ENCODE measurements at places on chromosomes 4 and X. TPM values are rescaled to one million over a fixed set of nuclear protein-coding genes. Genes with fewer than 3 reads are reported as not detected.
A peak's percentile ranks its signal among the peaks of the same experiment; 100 is the strongest.

Gene AKAP14
- total RNA-seq, result not detected

DNA sequence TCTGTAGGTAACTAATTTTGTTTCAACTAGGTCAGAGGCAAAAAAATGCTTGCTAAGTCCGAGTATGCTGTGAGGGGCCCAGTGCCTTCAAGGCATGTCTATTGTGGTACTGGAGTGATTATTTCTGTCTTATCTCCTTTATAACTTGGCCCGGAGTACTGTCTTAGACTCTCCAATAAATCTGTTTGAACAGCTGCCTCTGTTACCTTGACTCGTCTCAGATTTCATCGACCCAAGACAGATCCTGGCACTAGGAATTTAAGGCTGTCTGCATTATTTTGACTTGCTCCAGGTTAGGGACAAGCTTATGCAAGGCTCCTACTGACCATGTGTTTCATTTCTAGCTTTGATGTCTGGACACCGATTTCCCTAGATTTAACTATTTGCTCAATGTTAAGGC, 41.1 kb upstream of the NKAP start:
- DNase-seq, result no peak

- DNase-seq, result no peak
Observed at GRCh38 chr4:128653527-128654444, 155.7 kb upstream of the JADE1 start.

- peak; percentile 2 for DNase-seq
Observed at GRCh38 chr4:149765630-149766029, 50.0 kb downstream of the IQCM start.

Gene ATOH1
- not detected for total RNA-seq

DNA sequence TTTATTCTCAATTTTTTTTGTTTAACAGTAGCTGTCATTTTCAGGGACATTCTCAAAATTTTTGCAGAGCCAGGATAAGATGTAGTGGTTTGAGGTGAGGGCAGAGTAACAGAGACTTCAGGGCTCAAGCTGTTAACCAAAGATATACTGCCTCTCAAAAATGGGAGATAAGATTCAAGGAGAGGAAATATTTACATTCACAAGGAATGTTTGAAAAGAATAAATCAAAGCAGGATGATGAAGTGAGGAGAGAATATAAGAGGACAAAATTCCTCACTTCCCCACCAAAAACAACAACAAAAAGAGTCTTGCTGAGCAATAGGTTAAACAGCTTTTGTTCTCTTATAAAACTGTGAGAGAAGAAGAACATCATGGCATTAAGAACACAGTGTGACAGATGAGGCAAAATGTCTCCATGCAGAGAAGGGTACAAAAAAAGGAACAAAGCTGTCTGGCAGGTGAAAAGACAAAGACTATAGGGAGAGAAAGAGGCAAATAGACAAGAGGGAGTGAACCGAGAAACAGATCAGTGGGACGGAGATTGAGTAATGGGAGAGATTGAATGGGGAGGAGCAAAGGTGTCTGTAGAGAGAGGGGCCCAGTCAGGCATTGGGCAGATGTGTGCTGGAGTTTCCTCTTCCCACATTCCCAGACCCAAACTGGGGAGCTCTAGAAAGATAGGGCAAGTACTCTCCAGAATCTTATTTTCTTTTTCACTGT, 106.1 kb upstream of the TMEM150C start:
- DNase-seq, result no peak

GRCh38 chr4:61293707-61294400, 93.7 kb downstream of the ADGRL3 start:
- DNase-seq, result no peak

DNA sequence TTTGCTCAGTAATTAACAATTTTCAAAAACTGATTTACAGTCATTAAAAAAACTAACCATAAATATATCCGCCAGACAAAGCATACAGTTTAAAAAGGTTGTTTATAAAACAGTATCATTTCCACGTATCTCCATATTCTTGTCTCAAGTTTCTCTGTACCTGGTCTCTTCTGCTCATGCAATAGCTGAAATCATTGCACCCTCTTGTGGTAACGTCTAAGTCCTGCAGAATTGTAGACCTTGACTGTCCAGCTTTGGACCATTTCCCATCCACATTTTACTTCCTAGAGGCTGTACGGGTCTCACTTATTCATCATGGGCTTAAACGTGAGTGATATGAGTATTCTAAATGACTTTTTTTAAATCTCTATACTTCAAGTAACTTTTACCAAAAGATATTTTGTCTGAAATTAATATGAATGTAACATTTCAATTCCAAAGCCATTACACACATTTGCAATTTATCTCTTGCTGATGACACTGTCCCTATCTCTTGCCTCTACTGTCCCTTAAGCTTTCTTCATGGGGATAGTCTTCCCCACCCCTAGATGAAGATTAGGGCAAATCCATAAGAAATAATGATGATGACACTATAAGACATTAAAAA, 118.5 kb downstream of the BTC start:
- peak; percentile 26 for DNase-seq

DNA sequence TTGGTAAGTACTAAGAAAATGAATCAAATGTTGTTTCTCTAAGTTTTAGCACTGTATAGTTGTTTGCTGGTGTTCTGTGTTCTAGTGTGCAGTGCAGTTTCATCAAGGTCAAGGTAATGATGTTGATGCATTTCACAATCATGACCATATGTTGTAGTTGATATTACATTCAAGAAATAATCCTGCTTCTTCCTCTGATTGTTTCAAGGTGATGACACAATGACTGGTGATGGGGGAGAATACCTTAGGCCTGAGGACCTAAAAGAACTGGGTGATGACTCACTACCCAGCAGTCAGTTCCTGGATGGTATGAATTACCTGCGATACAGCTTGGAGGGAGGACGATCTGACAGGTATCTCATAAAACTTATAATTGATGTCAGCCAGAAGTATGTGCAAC, 261.6 kb downstream of the ANK2 start:
- DNase-seq, result no peak

Gene SRPX
- total RNA-seq, result 18.2 TPM

Gene ITGB1BP2
- 1.3 TPM for total RNA-seq

GRCh38 chr4:36402008-36402758, 120.8 kb downstream of the DTHD1 start:
- no peak for DNase-seq

GRCh38 chr4:150001815-150002214, 76.4 kb upstream of the DCLK2 start:
- DNase-seq, result no peak

- no peak for DNase-seq
Observed at GRCh38 chrX:15804563-15804962, 14.3 kb downstream of the ZRSR2 start.

DNA sequence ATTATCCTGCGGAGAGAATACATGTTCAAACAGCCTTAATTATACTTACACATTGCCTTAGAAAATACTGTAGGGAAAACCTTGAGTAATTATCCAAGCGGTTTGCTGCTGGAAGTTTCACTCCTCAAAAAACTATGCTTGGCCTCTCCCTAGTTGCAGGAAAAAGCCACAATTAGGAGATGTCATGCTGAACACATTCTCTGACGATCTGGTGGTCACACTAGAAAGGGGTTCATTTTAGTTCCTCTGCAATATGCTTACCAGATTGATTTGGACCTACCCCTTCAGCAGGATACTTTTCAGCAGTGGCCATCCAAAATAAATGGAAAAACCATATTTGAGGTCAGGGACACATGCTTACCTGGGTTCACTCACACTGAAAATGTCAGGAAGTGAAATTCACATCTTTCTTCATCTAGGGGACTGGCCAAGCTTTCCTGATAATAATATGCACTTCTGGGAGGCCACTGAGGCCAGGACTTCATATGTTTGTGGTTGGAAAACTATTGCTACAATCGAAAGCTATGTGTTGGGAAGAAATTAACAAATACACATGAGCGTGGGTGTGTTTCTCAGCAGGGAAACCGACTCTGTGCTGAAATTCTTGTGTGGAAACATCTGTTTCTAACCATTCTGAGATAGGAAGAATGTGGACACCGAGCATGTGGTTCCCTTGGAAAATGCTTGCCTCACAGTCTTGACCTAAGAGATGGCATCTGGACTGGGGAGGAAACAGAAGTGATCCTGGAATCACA, 68.8 kb downstream of the ATXN3L start:
- DNase-seq, result no peak

DNA sequence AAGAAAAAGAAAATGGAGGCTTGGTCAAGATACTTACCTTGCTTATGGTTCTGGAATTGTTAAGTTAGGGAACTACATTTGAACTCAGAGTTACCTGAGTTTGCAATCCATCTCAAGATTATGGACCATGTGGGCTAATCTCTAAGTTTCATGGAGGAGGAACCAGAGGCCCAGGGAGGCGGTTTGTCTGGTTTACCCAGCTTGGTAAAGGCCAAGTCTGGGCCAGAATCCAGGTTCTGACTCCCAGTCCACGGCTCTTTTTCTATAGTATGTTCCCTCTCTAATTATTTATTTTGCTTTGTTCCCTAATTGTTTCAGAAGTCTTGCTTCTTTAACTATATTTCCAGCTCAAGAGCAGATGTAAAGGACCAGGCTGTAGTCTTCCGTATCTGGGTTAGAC, 168.1 kb downstream of the FRAS1 start:
- no peak for DNase-seq

- no peak for DNase-seq
Observed at GRCh38 chrX:47380268-47380667, 9.9 kb downstream of the ZNF157 start.

DNA sequence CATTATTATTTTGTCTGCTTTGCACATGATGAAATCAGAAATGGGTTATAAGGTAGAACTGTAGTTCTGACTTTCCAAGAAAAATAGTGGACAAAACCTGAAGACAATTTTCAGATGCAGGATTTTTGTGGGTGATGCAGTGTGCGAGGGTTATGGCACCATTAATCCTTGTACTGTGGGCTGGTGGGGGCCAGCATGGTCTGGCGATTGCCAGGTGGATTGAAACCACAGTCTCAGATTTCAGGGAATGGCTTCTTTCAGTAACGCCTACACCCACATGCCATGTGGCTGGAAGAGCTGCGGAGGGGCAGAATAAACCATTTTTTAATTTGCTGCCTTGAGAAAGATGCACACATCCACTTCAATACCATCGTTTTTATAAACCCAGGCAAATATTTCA, 150.5 kb downstream of the ARSF start:
- DNase-seq, result no peak

Gene ZFX
- 17.4 TPM for total RNA-seq

DNA sequence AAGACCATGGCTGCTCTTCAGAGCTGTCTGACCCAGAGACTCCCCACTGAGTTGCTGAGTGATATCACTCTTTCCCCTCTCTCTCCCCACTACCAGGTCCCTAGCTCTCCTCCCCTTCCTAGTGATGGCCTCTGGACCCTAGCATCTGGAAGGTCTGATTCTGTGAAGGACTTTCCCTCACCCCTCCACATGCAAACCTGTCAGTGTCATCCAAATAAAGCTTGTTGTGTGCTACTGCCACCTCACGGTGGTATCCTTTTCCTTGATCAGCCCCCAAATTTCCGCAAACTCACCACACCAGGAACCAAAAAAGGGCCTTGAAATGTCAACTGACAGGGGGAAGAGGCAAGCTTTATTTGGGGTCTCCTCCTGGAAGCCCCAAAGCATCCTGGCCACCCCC, 500.2 kb downstream of the IDS start:
- no peak for DNase-seq

- DNase-seq, result no peak
Observed at GRCh38 chrX:70494441-70494840, 49.8 kb downstream of the DLG3 start.

DNA sequence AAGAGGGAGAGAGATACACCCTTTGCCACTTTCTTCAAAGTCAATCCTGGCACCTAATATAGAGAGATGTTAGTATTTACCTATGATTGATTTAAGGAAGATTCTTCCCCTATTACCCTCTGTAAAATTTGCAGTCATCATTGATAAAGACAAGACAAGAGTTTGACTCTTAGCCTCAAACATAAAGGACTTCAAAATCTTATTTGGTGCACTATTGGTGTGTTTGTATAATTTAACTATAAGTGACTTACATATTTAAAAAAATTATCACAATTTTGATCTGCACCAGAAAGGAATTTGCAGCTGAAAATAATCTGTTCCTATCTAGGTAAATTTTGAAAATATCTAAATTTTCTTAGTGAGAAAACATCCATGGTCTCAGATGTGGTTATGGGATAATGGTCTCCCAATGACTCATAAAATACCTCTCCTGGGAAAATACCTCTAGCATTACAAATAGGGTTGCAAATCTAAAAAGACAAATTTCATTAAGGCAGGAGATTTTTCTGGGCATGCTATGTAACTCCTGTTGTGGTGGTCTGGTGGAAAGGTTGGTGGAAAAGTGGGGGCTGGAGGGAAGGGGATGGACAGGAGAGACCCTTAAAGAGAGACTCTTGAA, 173.6 kb upstream of the MED14 start:
- peak; percentile 51 for DNase-seq

Gene BMP2K
- total RNA-seq, result 17.5 TPM

- DNase-seq, result no peak
Observed at GRCh38 chrX:77398330-77398954, 48.7 kb upstream of the FGF16 start.

GRCh38 chr4:41851621-41852020, 83.6 kb upstream of the TMEM33 start:
- no peak for DNase-seq

GRCh38 chr4:30719454-30720020, 632 bp upstream of the PCDH7 start:
- DNase-seq, result peak; percentile 21

DNA sequence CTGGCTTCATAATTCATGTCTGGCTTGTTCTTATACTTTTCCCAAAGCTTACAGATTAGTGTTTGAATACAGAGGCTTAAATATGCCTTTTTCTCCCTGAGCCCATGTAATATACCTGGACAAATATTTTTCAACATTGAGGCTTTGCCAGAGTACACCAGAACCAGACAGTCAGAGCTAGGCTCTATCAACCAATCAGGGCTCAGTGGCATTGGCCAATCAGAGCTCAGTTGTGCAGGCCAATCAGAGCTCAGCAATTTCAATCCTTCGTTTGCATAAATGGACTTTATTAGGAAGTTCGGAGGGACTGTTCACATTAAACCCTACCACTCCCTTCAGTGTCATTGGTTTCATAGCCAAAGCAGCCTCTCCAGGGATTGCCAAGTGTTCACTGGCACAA, 51.2 kb upstream of the TMSB15B start:
- no peak for DNase-seq

DNA sequence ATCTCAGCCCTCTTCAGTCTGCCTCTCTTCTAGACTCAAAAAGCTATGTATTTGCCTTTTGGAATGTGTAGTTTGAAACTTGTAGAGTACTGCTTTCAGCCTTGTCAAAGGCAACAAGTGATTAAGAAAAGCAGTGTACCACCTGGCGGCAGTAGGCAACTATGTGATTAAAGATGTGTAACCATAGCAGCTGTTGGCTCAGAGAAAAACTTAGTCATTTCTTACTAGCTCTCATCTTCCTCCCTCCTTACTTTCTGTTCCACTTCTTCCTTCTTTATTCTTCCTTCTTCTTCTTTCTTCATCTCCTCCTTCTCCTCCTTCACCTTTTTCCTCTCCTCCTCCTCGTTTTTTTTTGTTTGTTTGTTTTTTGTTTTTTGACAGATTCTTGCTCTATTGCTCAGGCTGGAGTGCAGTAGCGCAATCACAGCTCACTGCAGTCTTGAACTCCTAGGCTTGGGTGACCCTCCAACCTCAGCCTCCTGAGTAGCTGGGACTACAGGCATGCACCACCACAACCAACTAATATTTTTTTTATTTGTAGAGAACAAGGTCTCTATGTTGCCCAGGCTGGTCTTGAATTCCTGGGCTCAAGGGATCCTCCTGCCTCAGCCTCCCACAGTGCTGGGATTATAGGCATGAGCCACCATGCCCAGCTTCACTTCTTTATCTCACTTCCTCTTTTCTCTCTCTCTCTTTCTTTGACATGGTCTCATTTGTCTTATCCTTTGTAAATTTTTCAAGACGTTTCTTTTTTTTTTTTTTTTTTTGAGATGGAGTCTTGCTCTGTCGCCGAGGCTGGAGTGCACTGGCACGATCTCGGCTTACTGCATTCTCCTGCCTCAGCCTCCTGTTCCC, 32.6 kb downstream of the ABHD18 start:
- peak; percentile 6 for DNase-seq

Gene RNF150
- 2.4 TPM for total RNA-seq
